ENCODE measurements at places on chromosomes 16 and 17.

DNA sequence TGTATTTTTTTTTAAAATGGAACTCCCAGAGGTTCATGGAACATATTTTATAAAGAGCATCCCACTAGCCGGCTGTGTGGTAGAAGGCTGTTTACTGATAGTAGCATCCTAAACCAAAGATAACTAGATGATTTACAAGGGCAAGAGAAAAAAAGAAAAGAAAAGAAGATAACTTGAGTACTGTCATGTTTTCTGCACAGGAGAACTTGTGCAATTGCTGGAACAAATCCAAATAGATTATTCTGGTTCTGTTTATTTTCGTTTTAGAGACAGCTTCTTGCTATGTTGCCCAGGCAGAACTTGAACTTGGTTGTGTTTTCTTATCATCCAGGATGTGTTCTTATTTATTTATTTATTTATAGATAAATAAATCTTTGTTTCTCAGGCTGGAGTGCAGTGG lies 20.9 kb upstream of the PPM1D start:
- no peak for DNase-seq

- DNase-seq, result no peak
Observed at GRCh38 chr16:49726155-49726554, 129.8 kb downstream of the ZNF423 start.

- DNase-seq, result peak; percentile 76
Observed at GRCh38 chr16:65547772-65548446, 426.0 kb upstream of the CDH11 start.

- DNase-seq, result peak; percentile 98
Observed at GRCh38 chr16:68448360-68448970, at the start of gene SMPD3. Gene SMPD3 (minus strand): TSS chr16:68448508. CDS start chr16:68372181, 76,327 bp downstream.

DNA sequence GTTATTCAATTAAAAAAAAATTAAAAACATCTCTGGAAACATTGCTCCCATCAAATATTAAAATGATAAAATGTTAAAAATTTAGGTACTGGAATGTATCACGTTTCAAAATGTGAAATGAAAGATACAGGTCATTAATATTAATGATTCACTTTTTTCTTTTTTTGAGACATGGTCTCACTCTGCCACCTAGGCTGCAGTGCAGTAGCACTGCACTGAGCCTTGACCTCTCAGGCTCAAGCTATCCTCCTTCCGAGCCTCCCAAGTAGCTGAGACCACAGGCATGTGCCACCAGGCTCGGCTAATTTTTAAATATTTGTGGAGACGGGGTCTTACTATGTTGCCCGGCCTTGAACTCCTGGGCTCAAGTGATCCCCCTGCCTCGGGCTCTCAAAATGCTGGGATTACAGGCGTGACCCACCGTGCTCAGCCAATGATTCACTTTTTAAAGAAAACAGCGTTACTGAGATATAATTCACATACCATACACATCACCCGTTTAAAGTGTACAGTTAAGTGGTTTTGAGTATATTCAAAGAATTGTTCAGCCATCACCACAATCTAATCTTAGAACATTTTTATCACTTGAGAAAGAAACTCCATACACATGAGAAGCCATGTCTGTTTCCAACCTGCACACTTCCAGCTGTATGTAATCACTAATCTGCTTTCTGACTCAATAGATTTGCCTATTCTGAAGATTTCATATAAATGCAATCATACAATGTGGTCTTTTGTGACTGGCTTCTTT lies 19.1 kb upstream of the NETO2 start:
- no peak for DNase-seq

- DNase-seq, result no peak
Observed at GRCh38 chr16:11360641-11361373, 15.5 kb downstream of the RMI2 start.

- DNase-seq, result peak; percentile 90
Observed at GRCh38 chr16:51524555-51525373, 373.7 kb upstream of the SALL1 start.

GRCh38 chr17:65088621-65089360 lies 32.3 kb upstream of the GNA13 start:
- DNase-seq, result no peak

DNA sequence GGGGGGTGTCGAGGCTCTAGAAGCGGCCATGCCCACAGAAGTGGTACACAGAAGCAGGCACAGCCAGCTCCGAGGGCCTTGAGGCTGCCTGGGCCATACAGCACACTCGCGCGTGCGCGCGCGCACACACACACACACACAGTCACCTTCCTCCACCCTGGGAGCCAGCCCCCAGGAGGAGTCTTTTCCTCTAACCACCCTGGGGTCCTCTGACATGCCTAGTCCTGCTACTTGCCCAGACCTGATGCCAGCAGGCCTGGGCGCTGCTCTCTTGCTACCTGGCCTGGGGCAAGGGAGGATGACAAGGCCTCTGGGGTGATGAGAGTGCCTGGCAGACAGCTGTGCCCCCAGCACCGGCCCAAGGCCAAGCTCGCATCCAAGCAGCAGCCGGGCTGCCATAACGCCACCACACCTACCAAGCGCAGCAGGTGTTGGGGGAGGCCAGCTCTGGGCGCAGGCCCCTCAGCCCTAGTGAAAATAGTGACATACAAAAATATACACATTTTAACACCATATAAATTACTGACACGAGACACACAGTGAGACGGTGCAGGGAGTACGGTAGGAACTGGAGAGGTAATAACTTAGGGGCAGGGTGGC lies 41.1 kb downstream of the TSC2 start:
- DNase-seq, result no peak

DNA sequence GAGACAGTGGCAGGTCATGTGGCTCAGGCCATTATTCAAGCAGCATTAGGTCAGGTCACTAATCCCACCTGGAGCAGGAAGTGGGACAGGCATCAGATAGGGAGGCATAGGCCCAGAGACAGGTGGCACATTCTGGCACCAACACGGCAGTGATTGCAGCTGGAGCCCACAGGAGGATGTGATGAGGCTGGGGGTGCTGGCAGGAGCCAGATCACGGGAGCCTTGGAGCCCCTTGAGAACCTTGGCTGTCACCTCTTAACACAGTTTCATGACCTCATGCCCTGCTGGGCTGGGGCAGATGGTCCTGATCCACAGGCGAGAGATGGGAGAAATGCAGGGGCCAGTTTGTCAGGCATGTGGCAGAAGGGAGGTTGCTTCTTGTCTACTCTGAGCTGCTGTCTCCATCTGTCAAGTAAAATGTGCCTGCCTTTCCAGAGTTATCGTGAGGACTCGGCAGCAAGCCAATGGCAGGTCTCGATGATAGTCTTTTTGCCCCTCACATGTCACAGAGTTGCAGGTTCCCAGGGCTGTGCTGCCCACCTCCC lies 109.6 kb downstream of the CLEC16A start:
- DNase-seq, result no peak

GRCh38 chr16:84138824-84139627 lies 6.0 kb downstream of the HSDL1 start:
- peak; percentile 80 for DNase-seq

DNA sequence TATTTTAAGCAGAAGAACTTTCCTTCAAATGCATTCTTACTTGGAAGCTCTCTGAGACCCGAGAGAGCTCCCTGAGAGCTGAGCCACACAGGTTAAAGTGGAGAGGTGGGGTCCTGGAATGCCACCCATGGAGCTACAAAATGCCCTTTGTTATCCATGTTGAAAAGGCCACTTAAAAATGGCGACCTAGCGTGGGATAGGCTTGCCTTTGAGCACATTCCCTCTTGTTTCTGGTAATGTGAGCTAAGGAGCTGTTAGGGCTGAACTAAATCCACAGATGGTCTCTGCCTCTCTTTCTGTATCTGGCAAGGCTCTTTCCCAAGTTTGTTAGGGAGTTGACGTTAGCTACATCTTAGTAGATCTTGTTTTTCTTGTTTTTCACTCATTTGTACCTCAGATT lies 171.6 kb downstream of the SNX29 start:
- DNase-seq, result no peak

- no peak for DNase-seq
Observed at GRCh38 chr17:17227608-17228520, 9.1 kb downstream of the FLCN start.
